ENCODE measurements at places on chromosomes 13 and 19.

GRCh38 chr19:34269081-34269480 is 14.7 kb downstream of the GARRE1 start:
- DNase-seq: no peak

DNA sequence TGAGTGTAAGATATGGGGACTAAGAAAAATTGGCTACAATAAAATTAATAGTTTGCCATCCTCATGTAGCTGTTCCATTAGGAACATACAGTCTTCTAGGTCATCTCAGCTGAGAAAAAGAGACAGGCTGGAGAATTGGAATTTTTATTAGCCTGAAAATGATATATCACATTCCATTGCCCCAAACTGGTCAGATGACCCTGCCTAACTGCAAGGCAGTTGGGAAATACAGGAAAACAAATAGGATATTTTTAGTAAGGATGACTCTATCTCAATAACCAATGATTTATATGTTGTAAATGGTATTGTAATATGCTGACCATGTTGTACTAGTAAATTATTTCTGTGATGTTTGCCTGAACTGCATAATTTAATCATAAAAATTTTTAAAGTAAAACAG is 673.8 kb downstream of the PCDH9 start:
- DNase-seq: no peak

GRCh38 chr13:113620036-113620796 is 35.7 kb downstream of the TFDP1 start:
- DNase-seq: no peak

DNA sequence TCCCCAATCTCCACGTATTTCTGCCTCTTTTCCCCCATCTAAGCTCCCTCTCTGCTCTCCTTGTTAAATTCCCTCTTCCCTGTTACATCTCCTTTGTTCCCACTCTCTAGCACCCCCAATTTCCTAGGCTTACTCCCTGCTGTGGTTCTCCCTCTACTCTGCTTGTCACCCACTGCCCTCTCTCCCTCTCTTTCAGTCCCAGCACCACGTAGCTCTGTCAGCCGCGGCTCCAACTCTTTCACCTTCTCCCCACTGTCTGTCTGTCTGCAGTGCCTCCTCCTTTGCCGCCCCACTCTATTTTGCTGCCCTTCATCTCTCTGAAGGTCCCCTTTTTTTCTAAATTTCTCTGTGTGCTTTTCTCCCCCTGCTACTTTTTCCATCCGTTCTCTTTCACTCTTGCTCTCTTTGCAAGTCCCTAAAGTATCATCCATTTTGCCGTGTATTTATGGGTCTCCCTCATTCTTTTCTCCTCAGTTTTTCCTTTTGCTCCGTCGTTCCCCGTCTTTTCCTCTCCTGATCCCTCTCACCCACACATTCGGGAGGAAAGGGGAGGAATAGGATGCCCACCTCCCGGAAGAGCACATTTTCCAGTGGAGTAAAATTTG is 937 bp downstream of the ZNF841 start:
- no peak for DNase-seq

GRCh38 chr13:41627425-41627824 is 170.1 kb downstream of the RGCC start:
- DNase-seq: no peak

All from NCI-H2081 (cell line).